ENCODE measurements at places on chromosomes 6 and 20.

GRCh38 chr6:115362234-115362633, 698.5 kb downstream of the FRK start:
- no peak for DNase-seq

DNA sequence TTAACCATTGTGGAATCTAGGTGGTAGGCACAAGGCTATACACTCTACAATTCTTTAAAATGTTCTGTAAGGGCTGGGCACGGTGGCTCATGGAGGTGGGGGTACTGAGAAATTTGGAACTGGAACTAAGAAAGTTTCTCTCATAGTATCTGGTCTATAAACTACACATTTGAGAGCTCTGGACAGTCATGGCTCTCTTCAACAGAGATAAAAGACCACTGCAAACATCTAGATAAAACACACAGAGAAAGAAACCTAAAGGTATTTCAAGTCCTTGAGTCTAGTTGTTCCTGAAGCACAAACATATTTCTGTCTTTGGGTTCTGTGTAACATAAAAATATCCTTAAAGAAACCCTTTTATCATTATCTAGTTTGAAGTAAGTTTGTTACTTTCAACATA, 35.2 kb downstream of the ILRUN start:
- DNase-seq, result no peak

DNA sequence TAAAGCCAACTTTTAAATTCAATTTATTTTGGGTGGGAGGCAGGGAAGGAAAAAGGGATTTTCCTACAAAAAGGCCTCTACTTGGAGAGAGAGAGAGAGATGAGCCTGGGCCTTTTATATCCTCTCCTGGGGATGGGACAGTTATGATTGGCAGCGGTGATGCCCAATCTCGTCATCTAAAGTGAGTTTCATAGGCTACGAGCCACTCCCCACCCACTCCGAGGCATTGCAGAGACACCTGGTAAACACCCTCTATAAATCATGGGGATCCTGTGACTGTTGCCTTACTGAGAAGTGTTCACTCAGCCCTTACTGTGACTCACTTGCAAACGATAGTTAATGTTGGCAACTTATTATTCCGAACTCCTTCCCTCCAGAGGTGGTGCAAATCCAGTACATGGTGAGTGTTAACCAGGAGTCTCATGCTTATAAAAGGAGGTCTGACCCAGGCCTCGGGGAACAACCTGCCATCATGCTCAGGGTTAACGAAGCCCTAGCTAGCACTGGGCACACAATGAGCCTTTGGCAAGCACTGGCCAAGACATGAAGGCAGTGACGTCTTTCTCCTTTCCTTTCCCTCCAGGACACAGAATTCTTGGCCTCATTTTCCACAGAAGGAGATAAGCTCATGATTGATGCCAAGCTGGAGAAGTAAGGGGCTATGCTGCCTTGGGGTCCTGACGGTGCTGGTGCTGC, 20.5 kb downstream of the BPIFB4 start:
- no peak for DNase-seq

- DNase-seq, result no peak
These were observed 122.9 kb upstream of the SLC22A23 start for GRCh38 chr6:3579652-3580175.

DNA sequence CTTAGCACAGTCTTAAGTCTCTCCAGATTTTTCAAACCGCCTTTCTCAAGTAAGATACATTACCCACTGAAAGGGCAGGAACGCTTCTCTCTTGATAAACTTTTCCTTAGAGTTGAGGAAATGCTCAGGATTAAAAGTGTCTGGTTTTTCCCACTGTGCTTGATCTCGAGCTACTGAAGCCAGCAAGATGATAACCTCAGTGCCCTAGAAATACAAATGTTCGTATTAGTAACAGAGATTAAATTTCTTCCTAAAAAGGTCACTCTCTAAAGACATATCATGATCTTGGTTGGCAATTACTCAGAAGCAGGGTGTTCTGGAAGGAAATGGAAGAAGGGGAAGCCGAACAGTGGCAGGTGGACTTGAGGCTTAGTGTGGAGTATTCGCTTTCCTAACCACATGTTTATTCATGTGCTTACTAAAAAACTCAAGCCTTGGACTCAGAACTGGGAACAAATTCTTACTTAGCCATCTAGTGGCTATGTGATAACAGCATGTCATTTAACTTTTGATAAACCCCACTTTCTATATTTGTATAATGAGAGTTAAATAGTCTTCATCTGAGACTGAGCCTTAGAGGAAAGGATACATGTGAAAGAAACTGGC, 20.1 kb downstream of the C6orf141 start:
- no peak for DNase-seq

DNA sequence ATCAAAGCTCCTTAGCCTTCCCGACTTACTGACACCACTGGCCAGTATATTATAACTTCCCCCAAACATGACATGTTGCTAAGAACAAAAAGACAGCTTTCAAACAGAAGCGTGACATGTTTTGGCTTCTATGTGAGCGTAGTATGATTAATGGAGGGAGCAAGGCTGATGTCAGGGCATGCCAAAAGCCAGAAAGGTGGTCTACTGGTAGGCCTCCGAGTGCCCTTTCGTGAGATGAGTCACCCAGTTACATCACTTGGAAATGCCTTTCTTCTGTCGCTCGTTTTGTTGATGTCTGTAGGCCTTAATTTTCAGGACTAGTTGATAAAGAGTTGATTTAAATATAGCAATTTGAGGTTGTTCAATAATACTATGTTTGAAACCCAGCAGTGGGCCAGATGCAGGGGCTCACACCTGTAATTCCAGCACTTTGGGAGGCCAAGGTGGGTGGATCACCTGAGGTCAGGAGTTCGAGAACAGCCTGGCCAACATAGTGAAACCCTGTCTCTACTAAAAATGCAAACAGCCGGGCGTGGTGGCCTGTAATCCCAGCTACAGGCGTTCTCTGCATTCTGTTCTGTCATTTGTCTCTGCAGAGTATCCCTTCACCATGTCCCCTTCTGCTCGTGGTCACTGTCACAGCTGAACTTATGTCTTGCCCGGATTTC, 53.3 kb downstream of the CNKSR3 start:
- no peak for DNase-seq

DNA sequence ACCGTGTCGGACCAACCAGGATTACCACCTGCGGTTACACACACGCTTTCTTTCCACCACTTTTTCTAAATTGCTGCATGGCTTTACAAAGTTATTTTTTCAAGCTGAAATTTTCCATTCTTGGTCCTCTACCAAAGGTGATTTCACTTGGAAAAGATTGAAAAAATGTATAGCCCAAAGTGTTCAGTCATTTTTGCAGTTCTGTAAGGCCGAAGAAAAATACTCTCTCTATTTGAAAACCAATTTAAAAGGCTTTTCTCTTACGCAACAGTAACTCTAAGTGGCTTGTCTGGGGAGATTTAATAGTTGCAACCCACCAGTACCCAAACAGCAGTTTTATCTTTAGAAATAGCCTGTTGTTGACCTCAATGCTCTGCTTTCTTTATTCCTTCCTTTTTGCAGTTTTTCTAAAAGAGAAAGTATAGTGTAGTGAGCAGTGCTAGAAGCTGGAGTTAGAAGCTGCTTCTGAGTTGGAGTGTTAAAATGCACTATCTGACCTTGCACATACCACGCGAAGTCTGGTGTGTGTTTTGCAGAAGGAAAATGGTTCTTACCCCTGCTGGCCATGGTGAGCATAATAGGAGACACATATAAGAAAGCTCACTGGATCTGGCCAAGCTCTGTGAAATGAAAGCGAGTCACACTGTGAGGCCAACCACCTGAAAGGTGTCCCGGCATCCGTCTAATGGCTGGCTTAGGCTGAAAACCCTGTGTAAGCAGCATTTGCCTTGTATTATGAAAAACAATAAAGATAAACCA, 271.6 kb upstream of the PRND start:
- no peak for DNase-seq

DNA sequence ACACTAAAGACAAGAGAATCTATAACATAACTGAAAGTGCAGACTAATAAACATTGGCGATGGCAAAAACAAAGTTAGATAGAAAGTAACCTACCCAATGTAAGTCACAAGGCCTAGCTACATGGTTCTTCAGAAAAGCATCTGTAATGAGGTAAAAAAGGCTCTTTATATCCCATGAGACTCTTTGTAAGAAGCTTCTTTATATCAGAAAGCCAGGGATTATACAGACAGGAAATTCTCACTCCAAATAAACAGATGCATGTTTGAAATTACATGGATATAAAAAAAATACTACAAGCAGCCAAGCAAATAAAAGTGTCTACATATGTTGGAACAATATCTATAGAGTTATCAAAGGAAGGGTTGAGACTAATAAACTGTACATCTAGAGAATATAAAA, 284.9 kb upstream of the NRSN1 start:
- DNase-seq, result no peak

DNA sequence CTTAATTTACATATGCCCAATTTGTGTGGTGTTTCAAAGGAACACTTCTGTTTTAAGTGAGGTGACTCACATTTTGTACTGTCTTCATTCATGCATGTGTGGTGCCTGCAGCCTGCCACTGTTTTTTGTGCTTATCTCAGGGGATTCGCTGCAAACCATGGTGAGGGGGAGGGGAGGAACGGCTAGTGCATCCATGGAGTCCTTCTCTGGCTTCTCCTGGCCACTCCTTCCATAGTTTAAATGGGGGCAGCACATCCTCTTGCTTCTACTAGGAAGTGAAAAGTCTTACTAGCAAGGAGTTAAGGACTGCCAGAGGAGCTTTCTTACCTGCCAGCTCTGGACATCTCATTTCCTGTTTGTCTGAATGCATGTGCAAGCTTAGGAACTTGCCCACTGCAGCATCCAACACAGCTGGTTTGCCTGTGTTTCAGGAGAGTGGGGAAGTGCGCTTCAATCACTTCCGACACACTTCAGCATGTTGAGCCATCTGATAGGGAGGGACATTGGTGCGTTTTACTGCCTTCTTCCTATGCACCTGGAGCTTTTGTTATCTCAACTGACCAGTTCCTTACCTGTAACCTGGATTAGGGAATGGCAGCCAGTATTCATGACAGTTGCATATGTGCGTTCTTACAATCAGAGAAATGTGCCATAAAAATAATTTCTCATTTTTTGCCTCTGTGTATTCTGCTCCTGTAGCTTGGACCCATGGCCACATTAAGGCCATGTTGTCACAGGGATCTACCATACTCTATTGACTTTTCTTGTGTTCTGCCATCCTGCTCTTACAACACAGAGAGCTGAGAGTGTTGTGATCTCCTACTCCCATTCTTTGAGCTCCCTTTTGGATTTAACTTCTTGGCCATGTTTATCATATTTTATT, 211.3 kb downstream of the ARID1B start:
- DNase-seq, result peak; percentile 13

GRCh38 chr6:30350524-30350923, 5.6 kb downstream of the RPP21 start:
- DNase-seq, result no peak

- DNase-seq, result no peak
These were observed 306.8 kb downstream of the LMBRD1 start for GRCh38 chr6:69489970-69490369.

GRCh38 chr20:54589402-54590030, 114.1 kb downstream of the DOK5 start:
- DNase-seq, result no peak

DNA sequence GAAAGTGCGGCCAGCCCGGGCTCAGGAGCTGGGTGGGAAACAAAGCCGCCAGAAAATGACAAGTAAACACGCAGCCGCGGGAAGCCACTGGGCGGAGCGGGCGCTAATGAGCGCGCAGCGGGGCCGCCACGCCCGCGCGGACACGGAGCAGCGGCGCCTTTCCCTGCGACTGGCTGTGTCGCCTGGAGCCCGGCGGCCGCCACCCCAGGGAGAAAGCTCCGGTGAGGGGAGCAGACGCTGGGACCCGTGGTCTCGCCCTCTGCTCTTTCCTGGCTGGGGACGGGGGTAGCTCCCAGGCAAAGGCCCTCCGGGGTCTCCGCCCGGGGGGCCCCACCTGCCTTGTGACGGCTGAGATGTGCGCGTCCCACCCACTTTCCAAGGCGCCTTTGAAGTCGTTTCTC, 54.9 kb downstream of the PRR18 start:
- DNase-seq, result no peak

- no peak for DNase-seq
These were observed 510.8 kb upstream of the SYNCRIP start for GRCh38 chr6:86153521-86153920.

- no peak for DNase-seq
These were observed 12.2 kb downstream of the PPARD start for GRCh38 chr6:35354361-35355135.

GRCh38 chr6:25050356-25050755, 114.6 kb upstream of the RIPOR2 start:
- DNase-seq, result no peak

- no peak for DNase-seq
These were observed 226.0 kb downstream of the CDH4 start for GRCh38 chr20:61478094-61478493.

DNA sequence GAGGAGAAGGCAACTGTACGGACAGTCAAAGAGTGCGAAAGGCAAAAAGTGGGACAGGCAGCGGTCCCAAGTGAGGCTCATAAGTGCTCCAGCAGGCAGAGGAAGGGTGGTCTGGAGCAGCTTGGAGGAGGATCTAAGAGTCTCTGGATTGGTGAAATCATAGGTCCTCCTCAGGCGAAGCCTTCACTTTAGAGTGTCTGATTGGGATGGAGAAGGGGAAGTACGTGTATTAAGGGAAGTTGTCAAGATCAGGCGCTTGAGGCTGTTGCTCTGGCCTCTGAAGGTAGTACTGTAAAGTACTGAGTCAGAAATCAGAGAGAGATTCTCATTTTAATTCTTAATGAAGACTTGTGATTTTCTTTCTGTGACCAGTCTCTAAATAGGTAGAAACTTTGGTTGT, 185.6 kb downstream of the KIF16B start:
- DNase-seq, result no peak

GRCh38 chr6:114267897-114268296, 74.9 kb downstream of the HS3ST5 start:
- DNase-seq, result no peak

- DNase-seq, result no peak
These were observed 266.3 kb upstream of the ECI2 start for GRCh38 chr6:4401408-4402368.

DNA sequence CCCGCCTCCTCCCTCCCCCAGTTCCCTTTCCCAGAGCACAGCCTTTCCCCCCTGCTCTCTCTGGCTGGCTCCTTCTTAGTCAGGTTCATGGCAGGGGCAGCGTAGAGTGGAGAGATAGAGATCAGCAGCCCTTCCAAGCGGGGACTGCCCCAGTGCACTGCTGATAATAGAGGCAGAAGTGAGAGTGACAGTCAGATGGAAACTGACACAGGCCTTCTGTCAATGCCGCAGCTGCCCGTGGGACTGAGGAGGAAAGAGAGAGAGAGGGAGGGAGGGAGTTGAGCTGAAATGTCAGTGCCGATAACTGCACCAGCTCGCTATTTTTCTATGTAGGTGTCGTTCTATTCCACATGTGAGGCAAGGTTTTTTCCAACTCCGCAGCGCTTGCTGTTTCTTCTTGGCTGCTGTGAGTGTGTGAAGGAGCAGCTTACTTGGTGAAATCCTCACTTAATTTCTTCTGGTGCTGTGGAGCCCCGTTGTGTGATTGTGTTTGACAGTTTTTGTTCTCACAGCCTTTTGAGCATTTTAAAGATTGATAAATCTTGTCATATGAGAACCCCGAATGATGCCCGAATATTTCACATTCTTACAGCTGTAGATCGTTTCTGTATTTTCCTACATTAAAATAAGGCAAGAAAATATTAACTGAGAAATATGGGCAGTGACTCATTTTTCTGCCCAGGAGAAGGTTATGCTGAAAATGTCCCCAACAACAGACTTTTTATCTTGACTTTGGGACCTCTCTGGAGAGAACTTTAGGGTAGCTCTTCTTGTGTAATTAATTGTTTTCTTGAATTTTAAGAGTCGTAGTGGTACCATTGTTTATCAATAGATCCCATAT, 386.4 kb upstream of the MMS22L start:
- no peak for DNase-seq

Data from NCI-H1436 (cell line).